ENCODE measurements at places on chromosomes 1 and 21. TPM values are rescaled to one million over a fixed set of nuclear protein-coding genes. Genes with fewer than 3 reads are reported as not detected.
A peak's percentile ranks its signal among the peaks of the same experiment; 100 is the strongest.

DNA sequence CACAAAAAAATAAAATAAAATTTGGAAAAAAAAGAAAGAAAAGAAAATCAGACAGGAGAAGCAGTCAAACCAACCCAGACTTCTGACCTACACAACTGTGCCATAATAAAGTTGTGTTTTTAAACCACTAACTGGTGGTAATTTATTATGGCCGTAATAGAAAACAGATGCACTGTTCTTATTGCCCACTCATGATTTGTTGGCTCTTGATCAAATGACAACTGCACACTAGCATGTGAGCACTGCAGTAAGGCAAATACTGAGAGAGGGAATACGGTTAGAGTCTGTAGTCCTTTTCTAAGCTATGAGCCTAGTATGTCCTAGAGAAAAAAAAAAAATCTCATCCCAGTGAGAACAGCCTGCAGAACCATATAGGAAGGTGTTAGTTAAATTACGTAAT, 61.2 kb upstream of the TNR start:
- no peak for DNase-seq

DNA sequence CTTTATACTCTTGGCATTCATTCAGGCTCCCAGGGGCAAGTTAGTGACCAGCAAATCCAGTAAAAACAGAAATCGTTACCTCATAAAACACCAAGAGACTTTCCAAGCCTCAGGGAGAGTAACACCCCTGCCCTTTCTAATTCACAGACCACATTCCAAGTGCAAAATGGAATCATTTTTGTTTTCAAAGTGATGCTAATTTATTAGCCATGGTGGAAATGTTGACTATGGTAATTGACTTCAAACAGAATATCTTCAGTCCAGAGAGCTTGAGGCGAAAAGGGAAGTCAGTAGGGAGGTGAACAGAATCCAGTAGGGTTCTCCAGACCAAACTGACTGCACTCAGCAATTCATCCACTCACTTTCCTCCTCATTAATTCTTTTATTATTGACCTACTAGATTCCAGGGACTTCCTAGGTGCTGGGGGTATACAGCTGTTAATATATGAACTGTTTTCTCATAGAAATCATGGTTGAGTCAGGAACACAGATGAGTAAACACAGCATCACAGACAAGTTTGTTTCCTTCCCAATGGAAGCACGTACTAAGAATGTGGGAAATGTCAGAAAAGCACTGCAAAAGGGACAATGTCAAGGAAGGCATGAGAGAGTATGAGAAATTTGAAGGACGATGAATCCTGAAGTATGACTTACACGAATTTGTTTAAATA, 388.5 kb upstream of the C1orf87 start:
- DNase-seq: no peak

DNA sequence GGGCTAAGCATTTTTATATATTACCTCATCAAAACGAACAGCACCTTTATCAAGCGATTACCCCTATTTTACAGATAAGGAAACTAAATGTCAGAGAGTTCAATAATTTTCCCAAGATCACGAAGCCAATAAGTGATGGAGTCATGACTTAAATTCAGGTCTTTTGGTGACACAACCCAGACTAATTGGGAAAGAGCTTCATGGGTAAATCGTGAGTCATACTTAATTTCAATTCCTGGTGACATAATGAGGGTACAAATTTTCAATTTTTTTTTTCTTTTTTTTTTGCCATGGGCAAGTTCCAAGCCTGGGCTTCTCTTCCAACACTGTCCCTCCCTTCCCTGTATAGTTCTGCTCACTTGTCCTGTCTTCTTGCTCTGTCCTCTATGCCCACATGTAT, 30.1 kb upstream of the IL10 start:
- no peak for DNase-seq

DNA sequence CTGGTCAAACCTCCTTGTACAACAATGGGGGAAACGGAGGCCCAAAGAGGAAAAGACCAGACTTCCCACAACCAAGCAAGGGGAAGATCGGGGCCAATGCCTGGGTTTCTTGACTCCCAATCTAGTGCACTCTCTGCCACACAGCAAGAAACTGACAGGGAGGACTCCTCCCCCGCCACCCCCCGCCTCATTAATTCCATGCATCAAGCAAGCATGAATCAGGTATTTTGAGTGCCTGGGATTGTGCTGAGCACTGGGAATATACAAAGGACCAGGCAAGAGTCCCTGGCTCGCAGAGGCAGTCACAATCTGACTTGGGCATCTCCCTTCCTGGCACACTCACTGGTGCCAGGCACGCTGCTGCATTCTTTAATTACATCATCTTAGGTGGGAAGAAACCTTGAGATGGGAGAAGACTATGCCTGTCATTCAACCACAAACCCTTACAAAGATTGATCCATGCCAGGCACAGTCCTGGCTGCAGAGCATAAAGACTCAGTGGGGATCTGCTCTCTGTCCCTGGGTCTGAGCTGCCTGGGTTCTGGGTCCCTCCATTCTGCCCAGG, 4.4 kb upstream of the KCNC4 start:
- DNase-seq: no peak

- peak; percentile 87 for DNase-seq
Observed at GRCh38 chr1:227728059-227728891, 6.8 kb downstream of the JMJD4 start.

DNA sequence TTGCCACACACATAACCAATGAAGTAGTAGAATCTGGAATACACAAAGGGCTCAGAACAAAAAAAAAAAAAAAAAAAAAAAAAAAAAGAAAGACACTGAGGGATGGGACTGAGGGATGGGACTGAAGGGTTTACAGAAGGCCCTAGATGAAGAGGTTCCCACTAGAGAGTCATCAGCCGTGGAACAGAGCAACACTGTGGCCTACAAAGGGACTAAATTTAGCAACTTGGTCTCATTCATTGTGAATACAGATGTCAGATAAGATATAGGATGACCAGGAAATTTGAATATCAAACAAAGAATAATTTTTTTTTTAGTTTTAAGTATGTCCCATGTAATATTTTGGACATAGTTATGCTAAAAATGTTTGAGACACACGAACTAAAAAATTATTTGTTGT, 62.1 kb downstream of the GLUL start:
- no peak for DNase-seq

- no peak for DNase-seq
Observed at GRCh38 chr1:17881761-17882160, 126.6 kb downstream of the ACTL8 start.

DNA sequence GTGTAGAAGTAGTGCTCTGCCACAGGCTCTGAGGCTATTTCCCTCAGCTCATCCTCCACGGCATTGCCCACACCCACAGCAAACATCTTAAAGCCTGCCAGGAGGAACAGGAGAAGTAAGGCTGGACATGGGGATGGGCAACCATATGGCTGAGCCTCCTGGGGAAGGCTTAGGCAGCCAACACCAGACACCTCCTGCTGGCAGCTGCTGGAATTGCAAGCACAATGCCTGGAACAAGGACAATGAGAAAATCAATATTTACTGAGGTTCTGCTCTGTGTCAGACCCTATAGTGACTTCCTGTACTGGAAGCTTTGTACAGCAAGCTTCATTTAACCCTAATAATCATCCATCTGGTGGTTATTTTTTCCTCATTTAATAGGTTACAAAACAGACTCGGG, 8.2 kb downstream of the MATN1 start:
- DNase-seq: no peak

DNA sequence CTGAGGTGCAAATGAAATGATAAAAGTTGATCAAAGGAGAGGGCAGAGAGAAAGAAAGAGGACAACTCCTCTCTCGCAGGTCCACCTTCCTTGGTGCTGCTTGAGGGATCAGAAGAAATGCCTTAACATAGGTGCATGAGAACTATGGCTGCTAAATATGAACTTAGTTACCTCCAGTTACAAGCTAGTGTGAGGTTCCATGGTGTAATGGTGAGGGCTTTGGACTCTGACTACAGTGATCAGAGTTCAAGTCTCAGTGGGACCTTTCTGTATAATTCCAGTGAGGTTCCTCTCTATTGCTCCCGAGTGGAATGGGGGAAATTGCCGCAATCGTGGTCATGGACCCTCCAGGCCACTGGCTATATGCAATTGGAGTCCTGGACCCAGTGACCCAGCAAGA, 387.3 kb downstream of the FAM72C start:
- no peak for DNase-seq

GRCh38 chr1:3727042-3727824, 25.0 kb upstream of the CCDC27 start:
- DNase-seq: no peak

GRCh38 chr1:12424087-12424529, 193.9 kb downstream of the DHRS3 start:
- no peak for DNase-seq

- DNase-seq: no peak
Observed at GRCh38 chr1:232213928-232214327, 416.0 kb downstream of the SIPA1L2 start.

DNA sequence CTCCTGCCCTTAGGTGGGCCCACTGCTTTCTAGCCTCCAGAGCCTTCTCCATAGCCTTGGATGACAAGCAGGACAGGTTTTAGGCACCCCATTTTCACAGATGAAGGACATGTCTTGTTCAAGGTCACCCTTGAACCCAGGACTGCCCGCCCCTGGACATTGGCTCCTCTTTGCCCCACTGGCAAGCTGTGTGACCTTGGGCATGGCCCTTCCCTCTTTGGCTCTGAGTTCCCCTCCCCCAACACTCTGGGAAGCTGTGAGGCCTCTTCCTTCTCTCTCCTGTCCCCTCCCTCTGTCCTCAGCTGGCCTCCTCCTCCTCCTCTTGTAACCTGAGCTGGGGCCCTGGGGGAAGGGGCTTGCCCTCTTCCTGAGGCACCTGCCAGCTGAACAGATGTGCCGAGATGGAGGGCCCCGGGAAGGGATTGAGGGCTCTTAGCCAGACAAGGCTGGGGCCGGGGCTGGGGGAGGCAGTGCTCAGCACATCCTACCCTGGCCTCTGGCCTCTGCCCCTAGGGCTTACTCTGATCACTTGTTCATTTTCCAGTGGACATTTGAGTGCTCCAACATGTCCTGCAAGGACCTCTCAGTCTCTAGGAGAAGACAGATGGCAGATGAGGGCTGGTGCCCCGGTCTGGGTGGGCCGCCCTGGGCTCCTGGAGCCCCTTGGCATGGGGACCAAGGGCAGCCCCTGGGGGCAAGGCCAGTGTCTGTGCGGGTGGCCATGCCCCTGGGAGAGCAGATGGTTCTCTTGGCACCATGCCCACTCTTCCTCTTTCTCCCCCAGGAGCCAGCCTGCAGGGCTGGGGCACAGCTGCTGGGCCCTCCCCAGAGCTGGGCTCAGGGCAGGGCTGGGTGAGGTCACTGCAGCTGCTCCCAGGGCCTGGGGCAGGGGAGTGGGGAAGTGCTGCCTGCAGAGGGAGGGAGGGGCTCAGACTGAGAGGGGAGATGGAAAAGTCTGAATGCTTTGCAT, 10.7 kb downstream of the FOXO6 start:
- DNase-seq: peak; percentile 79

GRCh38 chr1:56125316-56125715, 454.0 kb downstream of the PLPP3 start:
- no peak for DNase-seq

GRCh38 chr1:91798241-91798648, 87.7 kb downstream of the TGFBR3 start:
- DNase-seq: no peak

Gene ZNF683
- not detected for total RNA-seq

Gene ZNF678
- total RNA-seq: 3.7 TPM

Gene IRF6
- total RNA-seq: 99.4 TPM

Gene KRTAP13-2
- total RNA-seq: not detected

Data from heart left ventricle (tissue), 16 donors.